ENCODE measurements at places on chromosomes 7 and 10. TPM values are rescaled to one million over a fixed set of nuclear protein-coding genes. Genes with fewer than 3 reads are reported as not detected.

DNA sequence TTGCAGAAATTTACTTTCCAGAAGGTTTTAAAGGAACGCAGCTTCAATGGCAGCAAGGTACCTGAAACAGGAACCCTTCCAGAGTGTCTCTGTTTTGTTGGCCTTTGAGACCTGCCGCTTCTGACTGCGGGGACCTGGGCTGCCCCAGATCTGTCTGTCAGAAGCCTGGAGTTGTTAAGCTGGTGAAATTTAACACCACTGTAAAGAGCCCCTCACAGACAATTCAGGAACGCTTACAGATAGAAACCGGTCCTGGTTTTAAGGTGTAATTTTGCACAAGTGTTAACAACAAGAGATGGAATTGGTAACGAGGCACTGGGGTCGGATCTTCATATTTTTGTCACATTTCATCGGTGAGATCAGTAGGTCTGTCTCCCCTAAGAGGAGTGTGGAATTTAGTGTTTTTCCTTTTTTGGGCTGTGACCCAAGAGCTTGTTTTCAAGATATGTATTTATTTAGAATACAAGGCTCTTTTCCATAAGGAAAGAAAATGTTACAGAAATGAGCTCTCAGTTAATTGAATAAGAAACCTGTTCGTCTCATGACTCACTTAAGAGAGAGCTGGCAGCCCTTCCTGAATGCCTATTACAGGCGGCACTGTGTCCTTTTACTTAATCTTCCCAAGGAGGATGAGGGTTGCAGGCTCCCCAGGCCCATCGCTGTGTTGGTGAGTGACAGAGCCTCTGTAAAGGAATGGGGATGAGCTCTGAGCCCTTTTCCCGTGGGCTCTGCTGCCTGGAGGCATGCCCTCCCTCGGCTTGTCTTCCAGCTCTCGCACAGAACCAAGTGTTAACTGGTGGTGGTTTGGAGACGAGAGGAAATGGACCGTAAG is 168.7 kb downstream of the CUX1 start:
- no peak for DNase-seq

DNA sequence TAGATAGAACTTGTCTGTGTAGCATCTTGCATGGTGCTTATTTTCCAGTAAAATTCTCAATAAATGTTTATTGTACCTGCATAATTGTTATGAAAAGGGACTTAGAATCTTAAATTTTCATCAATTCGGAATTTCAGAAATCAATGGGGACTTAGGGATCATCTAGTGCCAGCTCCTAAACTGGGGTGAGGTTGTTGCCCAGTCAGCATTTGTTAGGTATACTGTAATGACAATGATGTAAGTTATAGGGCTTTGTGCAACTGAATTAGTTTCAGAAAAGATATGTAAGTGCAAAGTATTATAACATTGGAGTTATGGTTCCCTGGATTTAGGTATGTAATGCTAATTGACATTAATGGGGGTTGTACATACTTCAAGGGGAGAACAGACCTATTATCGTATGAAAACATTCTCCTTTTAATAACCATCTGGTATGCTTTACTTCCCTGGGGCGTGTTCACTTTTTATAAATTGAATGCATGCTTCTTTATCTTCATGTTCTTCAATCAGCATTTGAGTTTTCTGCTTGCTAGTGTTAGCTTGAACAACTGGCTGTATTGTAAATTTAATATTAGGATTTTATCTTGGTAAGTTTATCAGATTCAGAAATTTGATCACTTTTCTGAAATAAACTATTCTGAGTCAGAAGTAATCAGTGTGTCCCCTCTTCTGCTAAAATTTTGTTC is 270.3 kb downstream of the BBS9 start:
- no peak for DNase-seq

Gene AKR1B15
- not detected for total RNA-seq

GRCh38 chr7:94452239-94452638 is 57.4 kb upstream of the CASD1 start:
- DNase-seq: no peak

DNA sequence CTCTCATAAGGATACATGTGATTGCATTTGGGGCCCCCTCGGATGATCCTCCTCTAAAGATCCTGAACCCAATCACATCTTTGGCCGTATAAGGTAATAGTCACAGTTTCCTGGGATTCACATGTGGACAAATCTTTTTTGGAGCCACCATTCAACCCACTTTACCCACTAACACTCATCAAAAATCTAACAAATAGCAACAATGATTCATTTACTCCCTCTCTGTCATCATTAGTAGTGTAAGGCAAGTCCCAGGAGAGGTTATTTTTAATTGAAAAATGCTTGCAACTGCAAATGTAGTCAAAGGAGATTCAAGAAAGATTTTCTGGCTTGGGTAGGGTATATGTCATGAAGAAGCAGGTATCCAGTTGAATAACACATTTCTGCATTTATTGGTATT is 9.9 kb upstream of the SMKR1 start:
- no peak for DNase-seq

DNA sequence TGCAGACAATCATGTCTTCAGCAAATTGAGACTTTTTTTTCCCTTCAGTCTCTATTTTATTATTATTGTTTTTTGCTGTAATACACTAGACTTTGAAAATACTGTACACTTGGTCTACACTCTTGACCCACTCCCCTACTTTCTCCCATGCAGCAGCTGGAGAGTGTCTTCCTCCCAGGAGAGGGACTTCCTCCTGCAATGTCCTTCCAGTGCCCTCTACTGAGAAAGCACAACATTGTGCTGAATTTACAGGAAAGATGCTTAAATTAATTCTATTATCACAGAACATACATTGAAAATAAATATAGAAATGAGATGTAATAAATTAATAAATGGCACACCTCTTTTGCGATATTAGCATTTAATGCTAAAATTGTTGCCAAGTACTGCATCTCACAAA is 411.3 kb downstream of the CCSER2 start:
- no peak for DNase-seq

Gene WDR11
- 53.0 TPM for total RNA-seq

Gene DMTF1
- total RNA-seq: 103 TPM

DNA sequence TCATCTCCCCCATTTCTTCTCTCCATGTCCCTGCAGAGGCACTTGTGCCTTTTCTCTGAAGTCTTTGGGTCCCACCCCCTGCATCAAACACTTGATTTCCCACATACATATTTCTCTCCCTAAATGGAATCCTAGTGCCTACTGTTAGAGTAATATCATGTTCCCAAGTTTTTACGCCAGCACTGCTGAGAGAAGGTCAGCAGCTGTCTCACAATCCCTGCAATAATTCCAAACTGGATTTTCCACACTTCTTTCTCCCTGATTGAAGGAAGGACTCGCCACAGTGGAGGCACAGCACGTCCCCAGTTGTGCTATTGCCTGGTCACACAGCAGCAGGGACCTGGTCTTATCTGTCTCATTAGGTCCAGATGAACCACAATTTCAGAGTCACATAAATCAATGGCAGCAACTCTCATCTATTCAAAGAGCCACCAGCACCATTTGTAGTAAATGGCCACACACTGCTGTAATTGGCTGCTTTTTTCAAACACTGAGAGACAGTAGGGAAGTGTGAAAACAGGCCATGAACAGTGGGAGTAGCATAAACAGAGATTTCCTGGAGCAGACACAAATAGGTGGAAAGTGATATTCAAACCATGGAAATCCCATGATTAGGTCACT is 605.5 kb downstream of the XPNPEP1 start:
- DNase-seq: no peak

Gene ZNF503
- 0.07 TPM for total RNA-seq

Measured in activated T-helper 1 cell treated with anti-CD3 and anti-CD28 coated beads, Interleukin-12 subunit alpha, Interleukin-12 subunit beta, Interleukin-2, Interleukin-4 antibody, amounts not matched to agents 30 ng/mL and 10 ng/mL and 1 ng/mL, durations not matched to agents 14 hours and 24 hours and 36 hours (primary cell).